ENCODE measurements at places on chromosomes 3 and 15. TPM values are rescaled to one million over a fixed set of nuclear protein-coding genes. Genes with fewer than 3 reads are reported as not detected.
A peak's percentile ranks its signal among the peaks of the same experiment; 100 is the strongest.

GRCh38 chr15:100059521-100059920 is 282.3 kb downstream of the ADAMTS17 start:
- no peaks in the 10 kb centered on the region for H3K4me1 ChIP-seq
- no peak overlapping the region for H3K27ac ChIP-seq

- H3K4me1 ChIP-seq = peaks cover 3% of the 10 kb centered on the region
- no peak overlapping the region for H3K27ac ChIP-seq
- DNase-seq = no peak
- H3K4me3 ChIP-seq = no peak overlapping the region
- no peaks in the 10 kb centered on the region for H3K36me3 ChIP-seq
- H3K27me3 ChIP-seq = peaks cover 3% of the 10 kb centered on the region
Measured at GRCh38 chr3:196175116-196175625, 36.0 kb downstream of the ZDHHC19 start.

GRCh38 chr3:151276038-151276686 is 2.2 kb downstream of the P2RY14 start:
- no peak overlapping the region for H3K27ac ChIP-seq
- no peaks in the 10 kb centered on the region for H3K36me3 ChIP-seq
- no peak overlapping the region for H3K4me3 ChIP-seq
- no peak for DNase-seq
- peaks cover 2% of the 10 kb centered on the region for H3K4me1 ChIP-seq
- no peaks in the 10 kb centered on the region for H3K27me3 ChIP-seq

- no peaks in the 10 kb centered on the region for H3K27me3 ChIP-seq
- H3K36me3 ChIP-seq = no peaks in the 10 kb centered on the region
- H3K4me1 ChIP-seq = no peaks in the 10 kb centered on the region
Measured at GRCh38 chr3:20683910-20684309, 497.9 kb upstream of the SGO1 start.

GRCh38 chr3:45272828-45273470 is 46.9 kb upstream of the TMEM158 start:
- peaks cover 7% of the 10 kb centered on the region for H3K4me1 ChIP-seq
- no peak overlapping the region for H3K4me3 ChIP-seq
- no peaks in the 10 kb centered on the region for H3K36me3 ChIP-seq
- no peak overlapping the region for H3K27ac ChIP-seq
- DNase-seq = no peak

DNA sequence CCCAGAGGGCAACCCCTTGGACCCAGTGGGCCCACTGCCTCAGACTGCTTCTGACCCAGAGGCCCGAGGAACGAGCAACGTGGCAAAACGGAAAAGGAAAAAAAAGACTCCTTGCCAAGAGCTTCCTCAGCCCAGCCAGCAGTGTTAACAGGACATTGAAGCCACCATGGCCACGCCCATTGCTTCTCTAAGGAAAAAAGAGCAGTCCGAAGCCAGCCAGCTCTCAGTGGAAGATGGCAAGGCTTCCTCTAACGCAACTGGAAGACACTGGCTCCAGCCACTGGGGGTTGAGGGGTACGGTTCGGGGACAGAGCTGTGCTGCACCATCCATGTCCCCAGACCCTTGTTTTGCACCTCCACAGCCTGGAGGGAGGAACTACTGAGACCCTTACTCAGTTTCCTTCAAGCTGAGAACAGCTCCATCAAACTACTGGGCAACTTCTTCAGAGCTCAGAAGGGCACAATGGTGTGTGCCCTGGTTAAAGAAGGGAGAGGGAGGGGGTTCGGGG is 10.7 kb downstream of the BMF start:
- H3K36me3 ChIP-seq = no peaks in the 10 kb centered on the region
- no peaks in the 10 kb centered on the region for H3K27me3 ChIP-seq
- no peak for DNase-seq
- no peak overlapping the region for H3K4me3 ChIP-seq

DNA sequence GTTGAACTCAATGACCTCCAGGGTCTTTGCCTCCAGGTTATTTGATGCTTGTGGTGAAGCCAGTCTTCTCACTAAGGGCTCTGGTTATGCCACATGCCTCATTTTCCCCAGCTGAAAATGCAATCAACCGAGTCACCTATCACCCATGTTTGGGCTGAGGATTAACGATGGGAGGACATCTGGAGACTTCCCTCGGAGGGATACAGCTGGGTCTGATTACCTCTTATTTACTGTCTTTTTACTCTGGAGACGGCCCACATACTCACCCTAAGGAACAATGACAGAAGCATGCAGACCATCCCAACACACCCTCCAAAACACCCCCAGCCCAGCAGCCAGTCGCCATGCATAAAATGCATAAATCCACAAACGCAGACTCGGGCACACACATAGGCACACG is 187.4 kb downstream of the OPA1 start:
- no peaks in the 10 kb centered on the region for H3K4me1 ChIP-seq
- no peak overlapping the region for H3K27ac ChIP-seq
- H3K27me3 ChIP-seq = peaks cover 52% of the 10 kb centered on the region
- H3K36me3 ChIP-seq = no peaks in the 10 kb centered on the region
- H3K4me3 ChIP-seq = no peak overlapping the region

GRCh38 chr3:128557531-128558280 is 64.7 kb upstream of the GATA2 start:
- no peak overlapping the region for H3K4me3 ChIP-seq
- no peak overlapping the region for H3K27ac ChIP-seq
- no peak for DNase-seq
- no peaks in the 10 kb centered on the region for H3K4me1 ChIP-seq

- peak; percentile 18 for DNase-seq
- no peak overlapping the region for H3K27ac ChIP-seq
- H3K4me1 ChIP-seq = no peaks in the 10 kb centered on the region
- H3K27me3 ChIP-seq = no peaks in the 10 kb centered on the region
- H3K36me3 ChIP-seq = peaks cover 8% of the 10 kb centered on the region
Measured at GRCh38 chr3:130692455-130692854, 54.2 kb downstream of the PIK3R4 start.

DNA sequence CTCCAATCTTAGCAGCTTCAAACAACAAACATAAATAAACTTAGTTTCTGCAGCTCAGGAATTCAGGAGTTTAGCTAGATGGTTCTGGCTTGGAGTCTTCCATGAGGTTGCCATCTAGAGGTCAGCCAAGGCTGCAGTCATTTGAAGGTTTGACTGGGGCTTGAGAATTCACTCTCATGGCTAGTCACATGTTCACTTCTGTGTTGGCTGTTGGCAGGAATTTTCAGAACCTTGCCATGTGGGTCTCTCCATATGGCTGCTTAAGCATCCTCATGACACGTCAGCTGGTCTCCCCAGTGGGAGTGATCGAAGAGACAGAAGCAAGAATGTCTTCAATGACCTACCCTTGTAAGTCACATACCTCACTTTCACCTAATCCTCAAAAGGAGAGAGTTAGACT is 269.2 kb upstream of the CNTN3 start:
- H3K4me3 ChIP-seq = no peak overlapping the region
- H3K36me3 ChIP-seq = no peaks in the 10 kb centered on the region

- H3K27ac ChIP-seq = 0 out of 2 replicates have a peak overlapping the region, but pooled peaks have one; percentile 19
- peaks cover 11% of the 10 kb centered on the region for H3K4me1 ChIP-seq
- no peak overlapping the region for H3K4me3 ChIP-seq
- no peaks in the 10 kb centered on the region for H3K27me3 ChIP-seq
- peak; percentile 74 for DNase-seq
Measured at GRCh38 chr15:82849556-82850512, 40.4 kb downstream of the WHAMM start.

GRCh38 chr3:195906865-195907683 is 1.3 kb downstream of the TNK2 start:
- no peak overlapping the region for H3K4me3 ChIP-seq
- H3K4me1 ChIP-seq = peaks cover 25% of the 10 kb centered on the region
- no peak overlapping the region for H3K27ac ChIP-seq
- peak; percentile 19 for DNase-seq
- no peaks in the 10 kb centered on the region for H3K36me3 ChIP-seq

- no peaks in the 10 kb centered on the region for H3K36me3 ChIP-seq
- no peaks in the 10 kb centered on the region for H3K27me3 ChIP-seq
- DNase-seq = no peak
- no peaks in the 10 kb centered on the region for H3K4me1 ChIP-seq
Measured at GRCh38 chr3:118181274-118181673, 853.4 kb downstream of the IGSF11 start.

DNA sequence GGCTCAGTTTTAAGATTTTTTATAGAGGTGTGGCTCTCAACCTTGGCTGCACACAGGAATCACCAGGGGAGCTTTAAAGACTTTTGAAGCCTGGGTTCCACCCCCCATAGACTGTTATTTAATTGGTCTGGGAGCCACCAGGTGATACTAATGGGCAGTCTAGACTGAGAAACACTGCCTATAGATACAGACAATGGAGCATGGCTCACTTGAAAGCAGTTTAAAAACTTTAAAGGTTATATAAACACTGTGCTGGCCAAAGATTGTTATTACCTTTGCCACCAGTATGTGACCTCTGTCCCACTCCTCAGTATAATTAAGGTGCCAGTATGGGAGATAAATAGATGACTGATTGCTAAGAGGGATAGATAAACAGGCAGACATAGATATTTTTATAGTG is 3.8 kb downstream of the GOLIM4 start:
- H3K4me3 ChIP-seq = no peak overlapping the region
- no peaks in the 10 kb centered on the region for H3K27me3 ChIP-seq
- no peak overlapping the region for H3K27ac ChIP-seq
- peaks cover 13% of the 10 kb centered on the region for H3K4me1 ChIP-seq

- peaks cover 4% of the 10 kb centered on the region for H3K36me3 ChIP-seq
- no peaks in the 10 kb centered on the region for H3K27me3 ChIP-seq
- DNase-seq = no peak
- peaks cover 4% of the 10 kb centered on the region for H3K4me1 ChIP-seq
- H3K4me3 ChIP-seq = no peak overlapping the region
- no peak overlapping the region for H3K27ac ChIP-seq
Measured at GRCh38 chr3:136277634-136278033, 27.5 kb downstream of the PCCB start.

- no peaks in the 10 kb centered on the region for H3K27me3 ChIP-seq
- no peaks in the 10 kb centered on the region for H3K36me3 ChIP-seq
Measured at GRCh38 chr15:58423831-58424608, 7.8 kb upstream of the LIPC start.

DNA sequence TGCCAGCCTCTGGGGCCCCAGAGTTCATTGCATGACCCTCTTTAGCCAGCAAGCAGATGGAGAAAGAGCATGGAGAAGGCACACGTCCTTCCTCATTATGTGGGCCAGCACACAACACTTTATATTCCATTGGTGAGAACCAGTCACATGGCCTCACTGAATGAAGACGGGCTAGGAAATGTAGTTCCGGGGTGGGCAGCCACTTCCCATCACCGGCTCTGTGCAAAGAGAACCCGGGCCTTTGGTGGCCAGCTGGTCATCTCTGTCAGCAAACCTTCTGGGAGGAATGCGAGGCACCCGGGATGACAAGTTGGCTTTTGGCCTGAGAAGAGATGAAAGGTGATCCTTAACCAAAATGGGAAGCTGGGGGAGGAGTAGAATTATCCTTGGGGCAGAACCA is 90.2 kb upstream of the VGLL4 start:
- no peaks in the 10 kb centered on the region for H3K4me1 ChIP-seq
- no peak for DNase-seq
- H3K4me3 ChIP-seq = no peak overlapping the region
- peaks cover 34% of the 10 kb centered on the region for H3K27me3 ChIP-seq
- H3K27ac ChIP-seq = no peak overlapping the region

- peaks cover 58% of the 10 kb centered on the region for H3K36me3 ChIP-seq
- H3K27me3 ChIP-seq = no peaks in the 10 kb centered on the region
- no peak overlapping the region for H3K27ac ChIP-seq
Measured at GRCh38 chr3:48692551-48692950, 6.8 kb upstream of the NCKIPSD start.

- H3K36me3 ChIP-seq = no peaks in the 10 kb centered on the region
- H3K27me3 ChIP-seq = no peaks in the 10 kb centered on the region
- DNase-seq = no peak
- H3K4me1 ChIP-seq = 0 out of 2 replicates have a peak, but pooled peaks cover 2% of the 10 kb centered on the region
- H3K27ac ChIP-seq = no peak overlapping the region
Measured at GRCh38 chr3:77325280-77325679, 285.4 kb downstream of the ROBO2 start.

DNA sequence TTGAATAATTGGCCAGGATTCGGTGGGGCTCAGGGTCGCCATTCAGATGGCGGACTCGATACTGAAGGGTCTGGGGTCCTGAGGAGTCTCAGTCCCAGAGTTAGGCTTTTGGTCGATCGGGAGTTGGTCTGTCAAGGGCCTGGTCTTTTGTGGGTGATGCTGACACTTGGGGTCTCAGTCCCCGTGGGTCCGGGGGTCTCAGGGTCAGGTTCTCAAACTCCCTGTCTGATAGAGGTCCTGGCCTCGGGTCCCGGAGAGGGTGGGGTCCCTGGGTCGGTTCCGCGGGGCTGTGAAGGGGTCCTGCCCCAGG is 467 bp downstream of the NCKIPSD start:
- H3K4me1 ChIP-seq = peaks cover 47% of the 10 kb centered on the region
- peaks cover 51% of the 10 kb centered on the region for H3K36me3 ChIP-seq
- H3K4me3 ChIP-seq = peak overlapping the region; percentile 99
- H3K27ac ChIP-seq = peak overlapping the region; percentile 97

DNA sequence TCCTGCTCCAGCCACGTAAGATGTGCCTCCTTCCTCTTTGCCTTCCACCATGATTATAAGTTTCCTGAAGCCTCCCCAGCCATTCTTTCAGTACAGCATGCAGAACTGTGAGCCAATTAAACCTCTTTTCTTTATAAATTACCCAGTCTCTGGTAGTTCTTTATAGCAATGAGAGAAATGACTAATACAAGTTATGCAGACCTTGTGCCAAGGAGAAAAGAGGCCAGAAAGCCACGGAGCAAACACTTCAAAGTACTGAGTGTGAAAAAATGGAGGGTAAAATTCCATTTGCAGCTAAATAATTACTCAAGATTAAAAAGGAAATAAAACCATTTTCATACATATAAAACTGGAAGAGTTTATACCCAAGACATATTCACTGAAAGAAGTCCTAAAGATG is 213.6 kb upstream of the LINGO1 start:
- peaks cover 18% of the 10 kb centered on the region for H3K27me3 ChIP-seq
- H3K4me3 ChIP-seq = no peak overlapping the region
- no peaks in the 10 kb centered on the region for H3K36me3 ChIP-seq
- no peak for DNase-seq
- 0 out of 2 replicates have a peak, but pooled peaks cover 1% of the 10 kb centered on the region for H3K4me1 ChIP-seq
- H3K27ac ChIP-seq = no peak overlapping the region

- H3K4me3 ChIP-seq = no peak overlapping the region
- H3K36me3 ChIP-seq = no peaks in the 10 kb centered on the region
- H3K27ac ChIP-seq = no peak overlapping the region
- H3K27me3 ChIP-seq = no peaks in the 10 kb centered on the region
- no peak for DNase-seq
- H3K4me1 ChIP-seq = no peaks in the 10 kb centered on the region
Measured at GRCh38 chr3:155407971-155408370, 114.5 kb upstream of the STRIT1 start.

- H3K27ac ChIP-seq = no peak overlapping the region
- DNase-seq = peak; percentile 40
- peak overlapping the region; percentile 78 for H3K4me3 ChIP-seq
- H3K36me3 ChIP-seq = peaks cover 2% of the 10 kb centered on the region
Measured at GRCh38 chr3:105866656-105867653, 1.9 kb downstream of the CBLB start.

GRCh38 chr3:111735243-111735758 is 123.8 kb upstream of the PHLDB2 start:
- no peak overlapping the region for H3K4me3 ChIP-seq
- DNase-seq = peak; percentile 94
- peaks cover 19% of the 10 kb centered on the region for H3K4me1 ChIP-seq
- H3K36me3 ChIP-seq = no peaks in the 10 kb centered on the region

The EDC3 gene
- polyA plus RNA-seq = 38.0 TPM

The PGBD4 gene
- polyA plus RNA-seq = 0.75 TPM

The GLDN gene
- polyA plus RNA-seq = not detected

The PLIN1 gene
- polyA plus RNA-seq = 0.07 TPM

The TF gene
- 0.01 TPM for polyA plus RNA-seq

The FANCD2OS gene
- polyA plus RNA-seq = not detected

The TERC gene
- not detected for polyA plus RNA-seq

The SELENOS gene
- 77.1 TPM for polyA plus RNA-seq

The PP2D1 gene
- polyA plus RNA-seq = not detected

The FAM81A gene
- not detected for polyA plus RNA-seq

The ADGRG7 gene
- not detected for polyA plus RNA-seq

The FOXL2 gene
- polyA plus RNA-seq = 0.07 TPM

The ZNF662 gene
- polyA plus RNA-seq = 0.29 TPM

The FBXO40 gene
- not detected for polyA plus RNA-seq

The ECE2 gene
- not detected for polyA plus RNA-seq
